ENCODE measurements at places on chromosomes 6 and 20.

- no peak for DNase-seq
These were observed 66.1 kb upstream of the GLP1R start for GRCh38 chr6:38982470-38982869.

GRCh38 chr6:123233336-123233735 is 237.3 kb downstream of the CLVS2 start:
- no peak for DNase-seq

GRCh38 chr20:6651016-6651415 is 116.5 kb upstream of the BMP2 start:
- peak; percentile 22 for DNase-seq

GRCh38 chr6:32113386-32114352 is 4.5 kb upstream of the TNXB start:
- DNase-seq: peak; percentile 97

DNA sequence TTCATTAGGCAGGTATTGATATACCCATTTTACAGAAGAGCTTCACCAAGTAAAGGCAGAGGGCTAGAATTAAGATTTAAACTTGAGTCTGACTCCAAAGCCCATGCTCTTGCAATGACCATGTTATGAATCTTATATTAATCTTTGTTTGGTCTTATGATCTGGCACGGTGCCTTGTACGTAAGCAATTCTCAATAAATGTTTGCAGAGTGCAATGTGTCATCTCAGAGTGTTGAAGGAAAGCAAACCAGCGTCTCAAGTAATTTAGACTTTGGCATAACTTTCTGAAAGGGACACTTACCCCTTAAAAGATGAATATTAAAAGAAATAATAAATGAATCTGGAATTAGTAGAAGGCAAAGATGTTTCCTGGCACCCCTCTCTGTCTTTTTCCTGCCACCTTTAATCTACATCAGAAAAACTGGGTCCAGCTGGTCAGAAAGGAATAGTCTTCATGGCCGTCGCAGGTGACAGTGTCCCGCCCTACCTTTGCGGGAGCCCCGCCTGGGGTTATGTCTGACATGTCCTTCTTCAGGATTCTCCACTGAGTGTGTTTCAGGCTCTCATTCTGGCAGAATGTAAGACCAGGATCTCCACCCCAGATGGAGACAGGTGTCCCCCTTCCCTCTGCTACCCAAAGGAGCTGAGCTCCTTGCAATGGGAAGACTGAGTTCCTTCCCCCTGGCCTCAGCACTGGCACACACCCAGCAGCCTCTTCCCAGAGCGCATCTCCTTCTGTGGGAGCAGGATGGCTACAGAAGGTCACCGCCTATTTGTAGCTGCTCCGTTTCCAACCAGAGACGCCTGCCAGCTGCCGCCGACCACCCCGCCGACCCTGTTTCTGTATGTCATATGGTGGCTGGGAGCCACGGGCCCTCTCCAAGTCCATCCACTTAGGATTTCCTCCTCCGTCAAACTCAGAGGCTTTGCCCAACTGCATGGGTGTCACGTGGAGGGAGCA is 266.3 kb upstream of the ECI2 start:
- no peak for DNase-seq

- peak; percentile 25 for DNase-seq
These were observed 4.1 kb upstream of the ZNF512B start for GRCh38 chr20:63973636-63974401.

- no peak for DNase-seq
These were observed 23.4 kb upstream of the APMAP start for GRCh38 chr20:25015986-25016385.
